ENCODE measurements at places on chromosomes 6 and 20.

- DNase-seq, result no peak
These were observed 51.4 kb downstream of the NOL4L start for GRCh38 chr20:32533732-32534131.

- no peak for DNase-seq
These were observed 252.4 kb upstream of the IRAK1BP1 start for GRCh38 chr6:78614961-78615360.

GRCh38 chr20:58113716-58114115 lies 114.7 kb downstream of the ANKRD60 start:
- DNase-seq, result no peak

DNA sequence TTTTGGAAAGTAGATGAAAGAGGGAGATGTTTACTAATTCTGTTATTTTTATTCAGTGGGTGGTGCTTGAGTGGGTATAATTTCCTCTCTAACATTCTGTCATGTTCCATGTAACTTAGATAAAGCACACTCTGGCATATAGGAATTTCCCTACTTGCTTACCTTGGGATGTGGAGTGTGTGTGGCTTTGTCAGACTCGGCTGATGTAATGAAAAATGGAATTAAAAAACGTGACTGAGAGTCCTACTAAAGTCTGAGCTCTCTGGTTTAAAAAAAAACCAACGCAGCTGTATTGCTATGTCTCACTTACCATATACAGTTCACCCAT lies 98.3 kb downstream of the JARID2 start:
- DNase-seq, result no peak

- DNase-seq, result no peak
These were observed 23.6 kb upstream of the FANCE start for GRCh38 chr6:35428421-35429149.

- DNase-seq, result no peak
These were observed 16.5 kb downstream of the SLC52A3 start for GRCh38 chr20:751761-752160.

GRCh38 chr6:24228123-24228522 lies 102.1 kb downstream of the NRSN1 start:
- no peak for DNase-seq

All from stimulated activated CD4-positive, alpha-beta T cell treated with anti-CD3 and anti-CD28 coated beads, Interleukin-12 subunit alpha, Interleukin-12 subunit beta, amount 100 ng/mL, for 48 hours (primary cell).